ENCODE measurements at places on chromosomes 12 and 14.

- DNase-seq, result no peak
These were observed 35.9 kb upstream of the EGLN3 start for GRCh38 chr14:33986804-33987203.

DNA sequence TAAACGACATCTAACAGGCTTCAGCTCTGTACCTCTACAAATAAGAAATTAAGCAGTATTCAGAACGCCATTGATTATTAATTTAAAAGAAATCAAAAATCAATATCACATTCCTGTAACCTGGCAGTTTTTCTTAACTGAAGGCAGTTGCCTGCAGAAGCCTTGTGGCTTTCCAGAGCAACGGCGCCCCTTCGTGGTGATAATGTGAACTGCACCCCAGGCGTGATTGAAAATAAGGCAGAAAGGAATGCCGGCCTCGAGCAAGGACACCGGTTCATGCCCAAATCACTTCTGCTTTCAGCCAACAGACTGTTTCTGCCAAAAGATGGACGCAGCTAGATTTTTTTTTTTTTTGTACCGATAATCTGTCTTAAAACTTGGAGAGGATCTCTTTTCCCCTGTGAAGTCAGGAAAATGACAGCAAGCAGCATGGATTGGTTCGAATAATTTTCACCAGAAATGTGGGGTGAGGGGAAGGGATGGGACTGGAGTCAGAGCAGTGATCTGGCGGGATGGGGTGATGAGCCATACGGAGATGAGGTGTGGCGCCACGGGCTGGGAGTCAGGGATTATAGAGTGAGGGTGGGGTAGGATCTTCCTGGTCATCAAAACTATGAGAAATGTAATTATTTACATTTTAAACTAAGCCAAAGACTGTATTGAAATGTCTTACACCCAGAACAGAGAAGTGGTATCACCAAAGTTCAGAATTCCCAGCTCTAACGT is 473.0 kb downstream of the DPF3 start:
- peak; percentile 32 for DNase-seq

GRCh38 chr14:90647473-90648005 is 168.7 kb downstream of the TTC7B start:
- no peak for DNase-seq

GRCh38 chr12:31246470-31246850 is 79.5 kb downstream of the SINHCAF start:
- DNase-seq, result no peak

DNA sequence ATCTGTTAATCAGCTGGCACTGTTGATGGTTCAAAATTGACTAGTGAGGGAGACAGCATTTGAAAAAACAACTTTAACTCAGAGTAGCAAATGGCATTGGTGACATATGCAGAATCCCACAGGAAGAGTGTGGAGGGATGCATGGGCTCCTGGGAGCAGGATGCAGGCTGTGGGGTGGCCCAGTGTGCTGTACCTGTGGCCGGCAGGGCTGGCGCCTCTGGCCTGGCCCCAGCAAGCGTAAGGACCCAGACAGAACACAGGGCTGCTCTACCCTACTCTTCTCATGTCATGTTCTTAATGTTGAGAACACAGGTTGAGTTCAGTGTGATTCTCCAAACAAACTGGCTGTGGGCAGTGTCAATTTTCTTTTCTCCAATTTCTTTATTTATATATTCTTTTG is 33.4 kb downstream of the DDX51 start:
- DNase-seq, result no peak

GRCh38 chr14:74864198-74864597 is 11.7 kb downstream of the PROX2 start:
- DNase-seq, result no peak

DNA sequence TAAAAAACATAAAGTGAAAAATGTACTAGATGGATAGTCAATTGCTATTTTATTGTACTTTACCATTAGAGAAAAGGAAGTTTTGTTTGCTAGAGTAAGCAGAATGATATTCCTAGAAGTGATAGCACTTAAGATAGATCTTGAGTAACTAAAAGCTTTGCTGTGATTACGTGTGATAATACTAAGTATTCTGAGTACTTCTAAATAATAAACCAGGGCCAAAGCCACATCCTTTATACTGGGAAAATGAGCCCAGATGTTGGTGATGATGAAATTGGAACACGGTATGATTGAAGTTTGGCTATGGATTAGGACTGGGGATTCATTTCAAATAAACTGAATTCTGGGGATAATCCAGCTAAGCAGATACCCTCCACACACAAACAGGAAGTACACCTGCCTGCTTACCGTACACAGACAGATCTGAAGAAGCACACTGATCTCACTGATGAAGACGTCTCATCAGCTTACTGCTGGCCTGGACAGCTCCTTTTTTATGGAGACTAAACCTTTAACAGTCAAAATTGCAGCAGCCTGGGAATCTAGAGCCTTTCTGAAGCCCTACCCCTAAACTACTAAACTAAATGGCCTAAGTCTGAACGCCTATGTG is 199.8 kb downstream of the LRFN5 start:
- no peak for DNase-seq

DNA sequence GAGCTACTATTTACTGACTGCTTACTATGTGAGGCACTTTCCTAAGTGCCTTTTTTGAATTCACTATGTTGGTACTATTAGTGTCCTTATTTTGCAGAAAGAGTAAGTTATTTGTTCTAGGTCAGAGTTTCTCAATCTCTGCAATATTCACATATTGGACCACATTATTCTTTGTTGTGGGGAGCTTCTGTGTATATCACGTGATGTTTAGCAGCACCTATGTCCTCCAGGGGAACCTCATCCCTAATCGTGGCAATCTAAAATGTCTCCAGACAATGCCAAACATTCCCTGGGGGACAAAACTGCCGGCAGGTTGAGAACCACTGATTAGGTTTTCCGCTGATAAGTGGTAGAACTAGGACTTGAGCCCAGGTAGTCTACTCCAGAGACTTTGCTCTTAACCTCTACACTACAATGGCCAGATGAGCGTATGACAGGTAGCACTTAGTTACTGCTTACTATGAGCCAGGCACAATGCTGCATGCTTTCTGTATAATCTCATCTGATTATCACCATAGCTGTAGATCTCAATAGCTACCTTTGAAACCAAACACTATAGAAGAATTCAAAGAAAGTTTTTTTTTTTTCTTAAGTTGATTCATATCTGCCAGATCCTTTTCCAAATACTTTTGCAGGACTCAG is 38.9 kb downstream of the NELL2 start:
- DNase-seq, result no peak

GRCh38 chr14:85281921-85282320 is 248.0 kb upstream of the FLRT2 start:
- DNase-seq, result no peak

DNA sequence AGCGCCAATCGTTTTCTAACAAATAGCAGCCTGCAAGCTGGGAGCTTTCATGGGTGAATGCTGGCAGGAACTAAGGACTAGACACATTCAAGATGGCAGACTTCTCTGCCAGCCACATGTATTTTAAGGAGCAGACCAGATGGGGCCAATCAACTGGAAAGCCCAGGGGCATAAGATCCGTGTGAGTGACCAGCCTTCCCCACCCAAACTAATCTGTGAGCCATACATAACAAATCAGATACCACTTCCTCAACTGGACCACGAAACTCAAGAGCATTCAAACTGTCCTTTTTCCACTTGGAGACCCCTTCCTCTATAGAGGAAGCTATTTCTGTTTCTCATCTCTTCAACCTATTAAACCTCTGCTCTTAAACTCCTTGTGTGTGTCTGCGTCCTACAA is 9.7 kb downstream of the TCL1B start:
- DNase-seq, result no peak

DNA sequence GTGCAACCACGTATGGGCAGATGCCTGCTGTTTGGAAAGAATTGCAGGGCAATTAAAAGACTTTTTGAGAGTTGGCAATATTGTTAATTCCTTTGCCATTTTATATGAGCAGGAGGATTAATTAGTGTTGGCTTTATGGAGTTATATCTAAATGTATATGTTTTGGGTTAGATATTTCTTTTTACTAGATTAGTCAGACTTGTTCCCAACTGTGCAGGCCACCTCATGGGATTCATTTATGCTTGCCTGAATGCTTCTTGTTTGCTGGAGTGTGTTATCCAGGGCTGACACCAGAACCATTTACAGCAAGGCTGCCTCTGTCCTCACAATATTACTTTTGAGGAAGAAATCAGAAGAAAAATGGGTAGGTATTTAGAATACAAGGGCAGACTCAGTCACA is 192.5 kb downstream of the KTN1 start:
- no peak for DNase-seq

GRCh38 chr12:1496162-1496900 is 98.0 kb downstream of the FBXL14 start:
- peak; percentile 39 for DNase-seq

- DNase-seq, result no peak
These were observed 314.6 kb downstream of the BCL11B start for GRCh38 chr14:98957211-98958047.

- DNase-seq, result no peak
These were observed 1.7 kb upstream of the SPATS2 start for GRCh38 chr12:49365542-49365941.

Measured in SHP77 (cell line).